ENCODE measurements at places on chromosomes 2 and 18.

- no peak for DNase-seq
Measured at GRCh38 chr2:100394111-100394641, 23.3 kb downstream of the CHST10 start.

GRCh38 chr2:162149466-162149865, 2.6 kb downstream of the GCG start:
- DNase-seq, result no peak

GRCh38 chr2:60484133-60484645, 69.3 kb downstream of the BCL11A start:
- no peak for DNase-seq

DNA sequence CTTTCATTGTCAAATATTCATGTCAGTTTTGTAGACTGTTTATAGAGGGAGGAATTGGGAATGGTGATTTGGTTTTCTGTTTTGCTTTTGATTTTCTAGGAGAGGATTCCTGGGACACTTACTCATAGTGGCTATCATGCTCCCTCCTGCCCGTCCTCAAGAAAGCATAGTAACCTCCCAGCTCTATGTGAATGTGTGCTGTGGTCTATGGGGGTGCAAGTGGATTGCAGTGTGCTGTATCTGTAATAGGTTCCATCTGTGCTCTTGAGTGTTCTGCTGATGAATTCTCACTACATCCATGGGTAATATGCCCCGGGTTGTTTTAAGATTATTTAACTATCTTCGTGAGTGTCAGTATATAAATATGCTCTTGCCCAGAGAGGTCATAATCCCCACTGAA, 811.3 kb downstream of the CNTNAP5 start:
- DNase-seq, result no peak

DNA sequence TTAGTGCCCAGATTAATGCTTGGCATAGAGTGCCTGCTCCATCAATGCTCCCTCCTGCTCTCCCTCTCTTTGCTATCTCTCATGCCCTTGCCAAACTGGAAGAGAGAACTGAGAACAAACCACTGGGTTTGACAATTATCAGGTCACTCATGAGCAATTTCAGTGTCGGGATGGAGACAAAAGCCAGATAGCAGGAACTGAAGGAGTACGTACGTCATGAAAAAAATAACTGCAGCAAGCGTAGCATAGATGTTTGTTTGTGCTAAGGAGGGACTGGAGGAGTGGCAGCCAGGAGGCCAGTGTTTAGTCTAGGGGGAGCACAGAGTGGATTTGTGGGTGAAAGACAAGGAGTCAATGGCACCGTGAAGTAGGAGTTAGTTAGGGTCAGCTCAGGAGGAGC, 113.3 kb downstream of the POLE4 start:
- DNase-seq, result no peak

DNA sequence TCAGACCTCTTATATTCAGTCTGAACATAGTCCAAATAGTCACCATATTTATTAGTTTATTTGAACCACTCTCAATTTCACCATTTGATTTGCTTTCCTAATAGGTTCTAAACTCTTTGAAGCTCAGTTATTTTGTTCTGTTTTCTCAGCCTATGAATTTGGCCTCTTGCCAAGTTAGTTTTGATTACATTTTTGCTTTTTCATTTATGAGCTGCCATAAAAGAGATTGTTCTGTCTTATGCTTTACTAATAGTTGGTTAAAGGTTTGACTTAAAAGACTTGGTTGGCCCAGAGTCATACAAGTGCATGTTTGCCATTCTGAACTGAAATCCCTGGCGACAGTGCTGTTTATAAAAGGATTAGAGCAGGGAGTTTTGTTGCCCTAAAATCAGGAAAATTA, 85.9 kb upstream of the RANBP2 start:
- DNase-seq, result no peak

GRCh38 chr18:11268741-11269233, 119.4 kb upstream of the PIEZO2 start:
- DNase-seq, result no peak

DNA sequence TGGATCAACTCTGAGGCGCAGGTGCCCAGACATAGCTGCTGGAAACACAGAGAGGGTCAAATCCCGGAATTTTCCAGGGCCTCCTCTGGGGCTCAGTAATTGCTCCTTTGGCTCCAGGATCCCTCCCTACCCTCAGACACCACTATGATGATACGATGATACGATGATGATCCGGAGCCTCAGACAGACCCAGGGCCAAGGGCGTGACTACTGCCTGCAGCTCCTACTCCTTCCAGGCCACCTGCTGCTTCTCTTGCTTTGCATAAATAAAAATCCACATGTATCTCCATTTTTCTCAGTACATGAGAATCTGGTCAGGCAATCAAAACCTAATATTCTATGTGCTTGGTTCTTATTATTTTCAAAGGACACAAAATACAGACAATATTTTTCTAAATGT, 33.7 kb downstream of the MRPL35 start:
- DNase-seq, result no peak

DNA sequence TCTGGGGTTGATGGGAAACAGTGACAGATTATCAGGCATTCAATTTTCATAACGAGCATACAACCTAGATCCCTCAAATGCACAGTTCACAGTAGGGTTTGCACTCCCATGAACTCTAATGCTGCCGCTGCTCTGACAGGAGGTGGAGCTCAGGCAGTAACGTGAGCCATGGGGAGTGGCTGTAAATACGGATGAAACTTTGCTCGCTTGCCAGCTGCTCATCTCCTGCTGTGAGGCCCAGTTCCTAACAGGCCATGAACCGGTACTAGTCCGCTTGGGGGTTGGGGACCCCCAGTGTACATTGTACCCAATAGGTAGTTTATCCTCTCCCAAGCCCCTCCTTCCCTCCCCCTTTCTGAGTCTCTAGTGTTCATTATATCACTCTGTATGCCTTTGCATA, 94.6 kb downstream of the PTH2R start:
- DNase-seq, result no peak

DNA sequence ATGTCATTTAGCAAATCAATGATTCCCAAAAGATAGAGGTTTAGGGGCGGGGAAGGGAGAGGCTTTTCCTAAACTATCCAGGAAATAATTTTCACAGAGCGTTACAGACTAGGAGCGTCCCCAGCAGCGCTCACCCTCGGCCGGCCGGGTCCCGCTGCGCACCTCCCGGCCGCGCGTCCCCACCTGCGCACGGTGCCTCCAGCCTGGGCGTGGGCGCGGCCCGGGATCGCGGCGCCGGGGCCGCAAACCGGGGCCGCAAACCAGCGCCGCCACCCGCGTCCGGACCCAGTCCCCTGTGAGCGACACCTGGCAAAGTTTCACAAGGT, 684 bp upstream of the ZCCHC2 start:
- no peak for DNase-seq
